ENCODE measurements at places on chromosomes 3 and 15. TPM values are rescaled to one million over a fixed set of nuclear protein-coding genes. Genes with fewer than 3 reads are reported as not detected.

The SYNPR gene
- total RNA-seq = not detected

The TTLL13 gene
- 0.14 TPM for total RNA-seq

The NOX5 gene
- 0.41 TPM for total RNA-seq

The GOLGA8N gene
- 1.5 TPM for total RNA-seq

The SPPL2A gene
- 70.1 TPM for total RNA-seq

The GOLGA6D gene
- not detected for total RNA-seq

The TRPM1 gene
- not detected for total RNA-seq

The CAMP gene
- not detected for total RNA-seq

The LIPC gene
- total RNA-seq = not detected

The SKOR1 gene
- total RNA-seq = 0.06 TPM

The PLA1A gene
- total RNA-seq = 0.21 TPM

The GOLGA6B gene
- total RNA-seq = not detected

The TNFAIP8L3 gene
- 16.4 TPM for total RNA-seq

The PEX11A gene
- 8.0 TPM for total RNA-seq

The DNAJA4 gene
- total RNA-seq = not detected

The IQCF5 gene
- not detected for total RNA-seq

The GPD1L gene
- 19.2 TPM for total RNA-seq

The SLC51B gene
- total RNA-seq = 18.9 TPM

The COPG1 gene
- 85.9 TPM for total RNA-seq

The CIDEC gene
- total RNA-seq = 29.8 TPM

The WWTR1 gene
- 115 TPM for total RNA-seq

The GOLGA8G gene
- total RNA-seq = not detected

The TGM5 gene
- not detected for total RNA-seq

The TMEM40 gene
- total RNA-seq = 0.81 TPM

The AMIGO3 gene
- total RNA-seq = 0.56 TPM

The A4GNT gene
- not detected for total RNA-seq

The SMCO1 gene
- total RNA-seq = not detected

The AMOTL2 gene
- total RNA-seq = 46.2 TPM

The ANO10 gene
- 18.8 TPM for total RNA-seq

The P4HTM gene
- total RNA-seq = 17.9 TPM

The CNTN4 gene
- total RNA-seq = not detected

The UNC13C gene
- not detected for total RNA-seq

The COL7A1 gene
- 227 TPM for total RNA-seq

The FMN1 gene
- 0.25 TPM for total RNA-seq

The DUOX1 gene
- not detected for total RNA-seq

The CHRM5 gene
- total RNA-seq = not detected

The SLITRK3 gene
- not detected for total RNA-seq

The LINGO1 gene
- 8.1 TPM for total RNA-seq

The EIF4E3 gene
- 3.7 TPM for total RNA-seq

The GABRR3 gene
- total RNA-seq = not detected

The CCR2 gene
- not detected for total RNA-seq

The GRK7 gene
- not detected for total RNA-seq

The GPR160 gene
- 1.1 TPM for total RNA-seq
